ENCODE measurements at places on chromosomes 1 and 21.
A peak's percentile ranks its signal among the peaks of the same experiment; 100 is the strongest.

DNA sequence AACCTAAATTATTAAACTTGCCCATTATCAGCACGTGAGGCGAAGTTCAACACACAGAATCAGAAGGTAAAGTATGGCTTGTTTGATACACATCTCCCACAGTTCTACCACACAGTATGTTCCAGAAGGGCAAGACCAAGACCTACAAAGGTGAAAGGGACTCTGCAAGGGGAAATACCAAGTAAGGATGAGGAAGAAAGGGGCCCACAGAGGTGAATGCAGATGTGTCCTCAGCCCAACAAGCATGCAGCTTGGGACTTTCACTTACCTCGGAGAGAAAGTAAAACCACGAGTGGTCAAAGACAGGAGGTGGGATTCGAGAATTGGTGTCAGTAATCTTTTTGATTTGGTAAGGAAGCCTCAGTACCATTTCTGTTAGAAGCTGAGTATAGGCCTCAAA, 85.8 kb downstream of the UBR4 start:
- no peak for DNase-seq

GRCh38 chr1:65001231-65001792, 35.0 kb upstream of the JAK1 start:
- DNase-seq = peak; percentile 82

GRCh38 chr1:84847253-84848250, 45.5 kb downstream of the LPAR3 start:
- DNase-seq = no peak

GRCh38 chr1:83747853-83748482, 251.0 kb downstream of the TTLL7 start:
- no peak for DNase-seq

Data from stimulated activated effector memory CD8-positive, alpha-beta T cell treated with anti-CD3 and anti-CD28 coated beads, Interleukin-12 subunit alpha, Interleukin-12 subunit beta, amount 100 ng/mL, for 72 hours (primary cell).